ENCODE measurements at places on chromosomes 6 and 20. TPM values are rescaled to one million over a fixed set of nuclear protein-coding genes. Genes with fewer than 3 reads are reported as not detected.

DNA sequence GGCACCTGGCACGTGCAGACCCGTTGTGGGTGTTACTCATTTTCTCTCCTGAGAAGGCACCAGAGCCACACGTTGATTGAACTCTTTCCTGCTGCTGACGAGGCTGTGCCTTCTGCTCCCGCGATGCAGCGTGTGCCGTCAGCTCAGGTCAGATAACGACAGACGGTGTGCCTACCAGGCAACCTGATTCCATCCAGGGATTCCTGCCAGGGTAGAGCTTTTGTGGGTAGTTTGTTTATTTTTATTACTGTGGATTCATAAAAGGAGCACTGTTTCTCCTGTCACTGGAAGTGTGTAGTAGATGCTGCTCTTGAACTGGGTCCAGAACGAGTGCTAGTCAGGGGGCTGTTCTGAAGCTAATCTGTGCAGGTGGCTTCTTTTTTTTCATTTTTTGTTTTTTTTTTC, 20.7 kb downstream of the PRPF6 start:
- no peaks in the 10 kb centered on the region for H3K27me3 ChIP-seq
- no peak overlapping the region for H3K4me3 ChIP-seq
- no peaks in the 10 kb centered on the region for H3K4me1 ChIP-seq
- no peak for DNase-seq
- no peak overlapping the region for H3K27ac ChIP-seq

- H3K4me3 ChIP-seq, result no peak overlapping the region
- DNase-seq, result no peak
- no peaks in the 10 kb centered on the region for H3K36me3 ChIP-seq
- peaks cover 10% of the 10 kb centered on the region for H3K4me1 ChIP-seq
- no peak overlapping the region for H3K27ac ChIP-seq
- no peaks in the 10 kb centered on the region for H3K27me3 ChIP-seq
Measured at GRCh38 chr6:21968411-21968810, 328.4 kb downstream of the PRL start.

The NKAIN4 gene
- 28.5 TPM for total RNA-seq

- H3K27me3 ChIP-seq, result no peaks in the 10 kb centered on the region
- H3K27ac ChIP-seq, result no peak overlapping the region
- H3K4me3 ChIP-seq, result no peak overlapping the region
- H3K36me3 ChIP-seq, result no peaks in the 10 kb centered on the region
- DNase-seq, result no peak
Measured at GRCh38 chr20:8402798-8403197, 270.7 kb downstream of the PLCB1 start.

The ZNF311 gene
- 2.3 TPM for total RNA-seq

DNA sequence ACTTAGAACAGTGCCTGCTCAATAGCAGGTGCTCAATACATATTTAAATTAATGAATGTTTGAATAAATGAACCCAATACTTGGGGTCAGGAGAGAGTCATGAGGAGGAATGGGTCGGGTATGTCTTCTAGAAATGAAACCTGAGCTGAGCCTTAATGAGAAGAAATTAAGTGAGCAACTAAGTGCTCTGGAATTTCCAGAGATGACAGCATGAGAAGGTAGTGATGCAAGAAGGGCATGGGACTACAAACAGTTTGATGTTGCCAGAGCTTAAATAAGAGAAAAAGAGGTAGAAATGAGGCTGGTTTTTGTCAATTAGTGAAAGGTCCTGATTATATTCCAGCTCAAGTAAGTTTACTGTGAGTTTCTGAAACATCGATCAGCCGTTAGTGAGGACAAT, 82.9 kb downstream of the PDE10A start:
- no peaks in the 10 kb centered on the region for H3K4me1 ChIP-seq
- H3K4me3 ChIP-seq, result no peak overlapping the region
- H3K27ac ChIP-seq, result no peak overlapping the region
- no peak for DNase-seq

GRCh38 chr6:91298543-91299145, 711.8 kb upstream of the MAP3K7 start:
- H3K27ac ChIP-seq, result no peak overlapping the region
- DNase-seq, result no peak
- H3K27me3 ChIP-seq, result no peaks in the 10 kb centered on the region
- H3K4me3 ChIP-seq, result no peak overlapping the region

The RIPOR3 gene
- 5.0 TPM for total RNA-seq

DNA sequence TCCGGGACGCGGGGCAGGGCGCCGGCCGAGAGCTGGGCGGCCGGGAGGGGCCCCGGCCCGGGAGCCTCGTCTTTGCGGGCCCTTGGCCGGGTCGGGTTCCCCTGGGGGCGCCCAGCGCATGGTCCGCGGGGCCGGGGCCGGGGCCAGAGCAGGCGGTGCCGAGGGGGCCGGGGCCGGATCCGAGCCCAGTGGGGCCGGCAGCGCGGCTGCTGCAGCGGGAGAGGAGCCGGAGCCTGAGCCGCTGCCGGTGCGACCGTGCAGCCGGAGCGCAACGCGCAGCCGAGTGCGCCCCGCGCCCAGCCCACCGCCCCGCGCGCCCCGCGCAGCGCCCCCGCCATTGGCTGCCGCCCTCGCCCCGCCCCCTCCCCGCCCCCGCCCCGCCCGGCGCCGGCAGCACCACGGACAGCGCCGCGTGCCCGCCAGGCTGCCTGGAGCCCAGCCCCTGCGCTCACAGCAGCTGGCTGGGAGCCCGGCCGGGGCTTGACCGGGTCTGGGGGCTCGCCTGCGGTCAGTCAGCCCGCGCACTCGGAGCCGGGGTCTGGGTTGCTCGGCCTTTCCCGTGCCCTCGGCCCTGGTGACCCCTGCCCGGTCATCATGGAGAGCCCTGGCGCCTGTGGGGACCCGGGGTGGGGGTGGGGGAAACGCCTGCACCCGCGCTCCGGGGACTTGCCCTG, at the start of gene HRH3:
Gene HRH3 (minus strand): TSS at position 287 of the 674 bp plus-strand sequence. CDS start 308 bp downstream, outside the sequence.
- H3K4me3 ChIP-seq, result no peak within 1 kb of the TSS
- H3K27me3 ChIP-seq, result peaks cover 88% of the 10 kb centered on the region
- no peaks in the 10 kb centered on the region for H3K36me3 ChIP-seq
- H3K4me1 ChIP-seq, result peaks cover 22% of the 10 kb centered on the region
- H3K27ac ChIP-seq, result no peak within 1 kb of the TSS

The ULBP2 gene
- 0.27 TPM for total RNA-seq

The EYS gene
- total RNA-seq, result 1.1 TPM

DNA sequence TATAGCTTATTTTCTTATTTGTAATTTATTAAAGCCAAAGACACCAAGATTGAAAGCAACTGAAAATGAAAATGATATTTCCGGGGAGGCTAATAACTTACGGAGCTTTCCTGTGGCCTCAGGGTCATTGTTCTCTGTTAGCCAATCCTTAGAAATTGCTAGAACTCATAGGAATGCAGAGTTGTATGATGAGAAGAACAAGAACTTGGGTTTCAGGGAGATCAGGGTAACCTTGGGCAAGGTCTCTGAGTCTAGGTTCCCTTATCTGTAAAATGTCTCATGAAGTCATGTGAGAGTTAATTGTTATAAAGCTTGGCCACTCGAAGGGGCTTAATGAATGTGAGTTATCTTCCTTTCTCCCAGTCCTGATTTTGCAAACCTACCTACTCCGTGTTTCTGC, 20.1 kb upstream of the SERINC3 start:
- no peak overlapping the region for H3K27ac ChIP-seq
- no peak overlapping the region for H3K4me3 ChIP-seq
- DNase-seq, result no peak
- H3K27me3 ChIP-seq, result no peaks in the 10 kb centered on the region
- no peaks in the 10 kb centered on the region for H3K4me1 ChIP-seq

The OTOR gene
- total RNA-seq, result 0.35 TPM

Measured in muscle of leg (tissue), 16 donors.